Kidney (tissue), 22 donors: ENCODE measurements at places on chromosomes 3 and 15.

DNA sequence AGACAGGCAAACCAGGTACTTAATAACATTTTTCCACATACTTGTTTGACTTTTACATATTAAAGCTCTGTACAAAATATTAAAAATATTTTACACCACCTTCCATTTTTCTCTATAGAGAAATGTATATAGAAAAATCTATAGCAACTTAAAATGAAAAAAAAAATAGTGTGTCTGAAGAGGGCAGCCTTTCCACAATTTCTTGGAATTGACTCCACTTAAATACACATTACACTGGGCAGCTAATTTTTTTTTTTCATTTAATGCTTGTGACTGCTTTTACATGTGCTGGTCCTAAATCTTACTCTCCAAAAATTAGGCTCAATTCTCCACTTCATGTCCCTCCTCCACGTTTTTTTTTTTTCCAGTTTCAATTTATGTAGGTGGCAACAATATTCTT lies 427.0 kb upstream of the RBMS3 start:
- DNase-seq, result no peak

DNA sequence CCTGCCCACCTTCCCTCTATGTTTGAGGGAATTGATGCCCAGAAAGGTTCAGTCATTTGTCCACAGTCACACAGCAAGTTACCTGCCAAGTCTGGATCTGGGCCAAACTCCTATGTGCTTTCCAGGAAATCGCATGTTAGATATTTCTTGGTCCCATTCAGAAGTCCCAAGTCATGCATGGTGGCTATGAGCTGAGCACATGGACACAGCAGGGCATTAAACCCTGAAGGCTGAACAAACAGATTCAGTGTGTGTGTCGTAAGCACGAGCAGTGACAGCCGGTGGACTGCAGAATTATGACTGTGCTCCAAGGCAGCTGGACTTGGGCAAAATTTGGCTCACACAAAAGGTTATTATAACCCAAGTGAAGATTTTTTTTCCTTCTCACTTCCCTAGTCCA lies 11.4 kb upstream of the SLC6A6 start:
- no peak for DNase-seq

DNA sequence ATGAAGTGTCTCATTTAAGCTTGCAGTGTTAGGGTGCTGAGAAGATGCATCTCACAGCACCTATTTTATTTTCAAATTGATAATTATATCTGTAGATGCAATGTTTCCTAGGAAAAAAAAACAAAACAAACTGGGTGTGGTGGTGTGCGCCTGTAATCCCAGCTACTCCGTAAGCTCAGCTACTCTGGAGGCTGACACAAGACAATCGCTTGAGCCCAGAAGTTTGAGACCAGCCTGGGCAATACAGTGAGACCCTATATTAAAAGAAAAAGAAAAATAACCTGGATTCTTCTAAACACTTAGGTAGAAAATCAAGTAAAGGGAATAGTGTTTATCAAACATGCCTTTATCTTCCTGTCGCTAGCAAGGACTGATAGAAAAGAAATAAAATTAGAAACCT lies 1.9 kb downstream of the MINDY2 start:
- no peak for DNase-seq

DNA sequence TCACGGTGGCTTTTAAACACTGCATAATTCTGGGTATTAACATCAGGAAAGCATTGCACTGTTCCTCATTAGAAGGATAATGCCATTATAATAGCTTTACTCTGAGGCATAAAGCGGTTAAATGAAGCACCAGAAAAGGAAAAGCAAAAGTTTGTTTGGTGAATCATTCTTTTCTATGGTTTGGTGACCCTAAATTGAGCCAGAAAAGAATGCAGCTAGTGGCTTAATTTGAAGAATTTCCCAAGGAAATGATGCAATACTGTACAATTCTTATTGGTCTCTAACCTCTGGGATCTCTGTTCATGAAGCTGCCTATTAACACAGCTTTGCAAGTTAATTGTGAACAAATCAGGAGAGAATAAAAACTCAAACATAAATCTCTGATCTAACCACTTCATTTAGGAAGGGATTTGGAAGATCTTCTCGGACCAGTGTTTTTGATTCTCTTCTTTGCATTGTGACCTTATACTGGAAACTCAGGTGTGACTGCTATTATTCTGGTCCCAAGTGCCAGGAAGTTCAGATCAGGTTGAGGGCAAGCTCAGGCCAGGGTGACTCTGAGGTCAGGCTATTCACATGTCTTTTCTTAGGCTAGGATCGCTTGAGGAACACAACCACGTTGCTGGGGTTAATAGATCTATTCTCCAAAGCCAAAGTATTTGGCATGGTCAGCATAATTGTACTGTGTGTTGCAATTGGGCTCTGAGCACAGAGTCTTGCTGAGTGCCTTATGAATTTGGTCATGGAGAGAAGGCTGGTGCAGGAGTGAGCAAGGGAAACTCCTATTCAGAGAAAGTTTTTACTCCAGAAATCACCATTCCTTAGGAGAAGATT lies 11.3 kb upstream of the DLG1 start:
- no peak for DNase-seq

- no peak for DNase-seq
Measured at GRCh38 chr3:3368306-3368705, 188.8 kb upstream of the CRBN start.

DNA sequence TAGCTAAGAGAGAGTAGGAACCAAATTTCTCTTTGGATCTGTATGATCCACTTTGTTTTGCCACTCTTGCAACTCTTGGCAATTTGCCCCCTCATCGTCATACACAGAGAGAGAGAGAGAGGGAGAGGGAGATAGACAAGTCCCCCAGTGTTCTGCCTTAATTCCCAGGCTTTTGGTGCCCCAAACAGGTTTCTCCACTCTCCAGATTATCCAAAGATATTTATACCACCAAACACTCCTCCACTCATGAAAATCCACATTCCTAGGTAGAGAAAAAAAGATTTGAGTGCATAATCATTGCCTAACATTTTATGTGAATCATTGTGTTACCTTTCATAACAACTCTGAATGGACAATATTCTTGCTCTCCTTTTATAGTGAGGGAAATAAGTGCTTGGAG lies 15.3 kb downstream of the ACP3 start:
- DNase-seq, result no peak

DNA sequence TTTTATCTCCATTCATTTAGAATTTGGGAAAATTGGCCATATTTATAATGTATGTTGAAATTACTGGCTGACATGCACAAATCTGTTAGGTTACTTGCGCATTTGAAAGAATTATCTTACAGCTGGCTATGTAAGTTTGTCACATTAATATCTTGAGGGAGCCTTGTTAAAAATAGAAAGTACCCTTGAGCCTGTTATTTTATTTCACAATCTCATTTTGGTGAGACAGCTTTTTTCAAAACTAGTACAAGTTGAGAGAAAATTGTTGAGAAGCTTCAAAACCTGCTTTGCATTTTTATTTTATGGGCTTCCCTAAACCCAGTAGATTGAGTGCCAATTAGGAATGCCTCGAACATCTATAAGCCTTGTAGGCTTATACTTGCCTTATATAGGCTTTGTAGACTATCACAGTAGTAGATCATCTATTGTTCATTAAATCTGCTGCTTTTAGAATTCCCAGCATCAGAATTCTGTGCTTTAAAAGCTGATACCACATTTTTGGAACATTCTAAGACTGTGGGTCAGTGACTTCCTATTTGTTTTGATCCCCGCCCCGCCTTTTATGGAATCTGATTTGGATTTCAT lies 6.3 kb downstream of the IDH3A start:
- no peak for DNase-seq

DNA sequence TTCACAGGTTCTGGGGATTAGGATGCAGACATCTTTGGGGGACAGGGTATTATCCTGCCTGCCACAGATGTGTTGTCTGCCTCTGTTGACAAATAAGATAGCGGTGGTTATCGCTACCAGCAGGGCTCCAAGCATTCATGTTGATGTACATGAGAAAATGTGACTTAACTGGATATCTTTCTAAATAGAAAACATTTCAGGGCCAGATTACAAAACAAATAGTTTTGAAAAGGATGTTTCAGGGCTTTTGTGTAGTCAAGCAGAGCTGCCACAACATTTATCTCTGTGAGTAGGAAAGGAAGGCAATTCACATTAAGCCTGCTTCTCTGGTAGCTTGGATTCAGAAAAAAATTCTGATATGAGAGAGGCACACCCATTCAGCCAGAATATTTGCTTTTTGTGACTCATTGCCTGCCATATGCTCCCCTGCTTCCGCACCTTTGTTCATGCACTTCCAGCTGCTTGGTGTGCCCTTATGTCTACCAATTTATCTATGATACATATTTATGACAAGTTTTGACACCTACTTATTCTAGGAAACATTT lies 22.8 kb downstream of the PLS1 start:
- DNase-seq, result no peak

- DNase-seq, result no peak
Measured at GRCh38 chr3:71309886-71310285, 273.6 kb downstream of the FOXP1 start.

DNA sequence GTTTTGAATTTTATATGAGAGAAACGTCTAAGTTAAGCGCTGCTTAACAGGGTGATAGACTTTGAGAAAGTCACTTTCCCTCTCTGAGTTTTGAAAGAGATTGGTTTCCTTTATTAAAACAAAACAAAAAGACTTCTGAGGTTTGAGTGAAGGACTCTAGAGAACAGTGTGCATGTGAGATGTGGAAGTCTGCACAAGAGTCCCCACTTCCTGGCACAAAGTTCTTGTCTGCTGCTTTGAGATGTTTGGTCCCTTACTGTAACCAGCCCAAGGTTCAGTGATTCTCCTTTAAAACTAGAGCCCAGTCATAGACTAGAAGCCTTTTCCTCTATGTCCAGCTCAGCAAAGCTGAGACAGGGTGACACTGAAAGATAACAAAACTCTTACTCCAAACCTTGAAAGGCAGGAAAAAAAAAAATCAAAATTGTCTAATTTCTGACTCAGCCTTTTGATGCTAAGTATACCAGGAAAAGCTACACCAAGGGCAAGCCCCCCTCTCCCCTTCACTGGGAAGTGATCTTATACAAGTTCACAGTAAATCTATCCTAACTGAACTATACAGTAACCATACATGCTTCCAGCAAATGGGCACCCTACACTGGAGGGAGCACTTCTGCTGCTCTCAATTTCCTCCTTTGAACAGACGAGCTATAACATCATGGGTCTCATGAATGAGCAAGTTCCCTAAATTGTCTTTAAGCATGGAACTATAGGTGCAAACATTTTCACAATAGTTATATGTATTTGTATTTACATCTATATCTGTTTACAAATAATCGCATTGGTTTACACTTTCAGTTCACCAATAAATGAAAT lies 2.3 kb downstream of the POPDC2 start:
- DNase-seq, result no peak

GRCh38 chr3:195207731-195208130 lies 63.2 kb downstream of the XXYLT1 start:
- no peak for DNase-seq

DNA sequence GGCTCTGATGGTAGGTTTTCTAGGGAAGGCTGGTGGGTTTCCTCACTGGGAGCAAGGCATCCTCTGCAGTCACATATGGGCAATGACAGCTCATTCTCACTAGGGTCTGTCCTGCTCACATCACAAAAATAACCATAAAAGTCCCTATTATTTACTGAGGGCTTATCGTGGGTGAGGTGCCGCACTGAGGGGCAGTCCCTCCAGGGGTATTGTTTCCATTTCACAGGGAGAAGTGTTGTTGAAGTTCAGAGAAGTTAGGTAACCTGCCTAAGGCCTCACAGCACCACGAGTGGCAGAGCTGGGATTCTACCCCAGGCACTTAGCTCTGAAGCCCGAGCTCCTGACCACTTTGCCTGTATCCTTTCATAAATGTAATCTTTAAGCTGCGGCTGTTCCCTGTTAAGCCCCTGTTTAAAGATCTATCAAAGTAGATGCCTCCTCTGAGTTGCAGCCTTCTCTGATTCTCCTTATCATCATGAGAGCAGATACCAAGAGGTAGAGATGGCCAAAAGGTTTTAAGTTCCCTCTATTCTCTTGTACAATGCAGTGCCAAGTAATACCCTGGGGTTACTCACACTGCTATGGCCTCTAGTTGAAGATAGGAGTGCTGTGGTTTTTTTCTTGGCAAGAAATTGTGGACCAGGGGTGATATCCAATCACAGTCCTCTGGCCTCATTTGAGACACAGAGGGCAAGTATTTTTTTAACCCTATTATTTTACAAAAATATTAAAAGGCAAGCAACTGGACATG lies 107.0 kb downstream of the RPLP1 start:
- DNase-seq, result no peak

GRCh38 chr15:65329984-65330735 lies 25.7 kb downstream of the RNU5B-1 start:
- DNase-seq, result no peak

GRCh38 chr3:139122221-139122581 lies 77.5 kb upstream of the PRR23C start:
- peak; percentile 19 for DNase-seq

GRCh38 chr15:74370471-74370870 lies 3.0 kb upstream of the CYP11A1 start:
- no peak for DNase-seq

DNA sequence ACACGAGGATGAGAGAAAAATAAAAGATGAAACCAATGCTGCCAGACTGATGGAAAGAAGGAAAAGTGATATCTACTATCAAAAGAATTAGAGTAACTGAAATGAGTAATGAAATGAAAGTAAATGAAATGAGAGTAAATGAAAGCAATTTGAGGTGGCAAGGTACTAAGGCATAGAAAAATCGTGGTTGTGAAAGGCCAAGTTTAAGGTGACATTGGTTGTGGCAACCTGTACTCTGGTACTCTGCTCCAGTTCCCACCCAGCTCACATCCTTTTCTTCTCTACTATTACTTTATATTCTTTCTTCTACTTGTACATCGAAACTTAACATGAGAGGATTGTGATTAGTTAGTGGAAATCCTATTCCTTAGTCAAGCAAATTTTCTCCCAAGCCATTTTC lies 10.1 kb downstream of the RFX7 start:
- no peak for DNase-seq

GRCh38 chr15:36392676-36393266 lies 186.7 kb upstream of the CDIN1 start:
- no peak for DNase-seq

- no peak for DNase-seq
Measured at GRCh38 chr3:44926921-44927320, 49.1 kb downstream of the ZDHHC3 start.

- peak; percentile 60 for DNase-seq
Measured at GRCh38 chr15:75532413-75533250, 46.5 kb downstream of the PTPN9 start.
